Amygdala (tissue), 56 donors: ENCODE measurements at places on chromosomes 2 and 18.

DNA sequence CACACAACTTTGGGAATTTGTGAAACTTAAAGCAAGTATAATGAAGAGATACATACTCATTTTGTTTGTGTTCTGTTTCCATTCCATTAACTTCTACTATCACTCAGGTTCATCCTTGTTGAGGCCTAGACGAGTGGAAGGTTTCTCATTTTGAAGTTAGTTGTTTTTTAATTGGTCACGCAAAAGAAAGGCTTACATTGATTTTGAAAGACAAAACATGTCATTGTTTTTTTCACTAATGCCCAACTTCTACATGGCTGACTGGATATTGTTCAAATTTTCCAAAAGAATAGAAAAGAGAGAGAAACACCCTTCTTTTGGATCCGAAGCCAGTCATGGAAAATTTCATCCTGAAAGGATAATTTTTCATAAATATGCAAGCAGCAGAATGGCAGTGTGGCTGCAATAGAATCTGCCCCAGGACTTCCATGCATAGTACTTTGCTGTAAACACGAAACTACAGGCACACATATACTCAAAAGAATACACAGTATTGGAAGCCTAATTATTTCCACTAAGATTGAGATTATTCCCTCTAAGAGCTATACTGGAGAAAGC is 27.4 kb downstream of the PRKCE start:
- DNase-seq: no peak

DNA sequence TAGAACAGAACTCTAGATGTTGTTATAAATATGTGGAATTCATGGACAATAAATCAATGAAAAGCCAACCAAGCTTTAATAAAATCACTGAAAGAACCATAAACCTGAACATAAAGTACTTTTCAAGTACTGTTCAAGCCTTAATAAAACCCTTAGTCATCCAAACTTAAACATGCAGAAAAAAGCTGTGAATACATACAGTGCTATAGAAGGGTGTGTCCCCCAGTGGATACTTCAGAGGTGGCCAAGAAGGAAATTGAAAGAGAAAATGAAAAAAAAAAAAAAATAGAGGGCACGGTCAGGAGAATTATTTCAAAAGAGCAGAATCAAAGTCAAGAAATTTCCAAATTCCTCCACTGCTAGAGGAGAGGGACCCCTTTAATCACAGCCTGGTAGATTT is 141.1 kb downstream of the SP100 start:
- DNase-seq: no peak

DNA sequence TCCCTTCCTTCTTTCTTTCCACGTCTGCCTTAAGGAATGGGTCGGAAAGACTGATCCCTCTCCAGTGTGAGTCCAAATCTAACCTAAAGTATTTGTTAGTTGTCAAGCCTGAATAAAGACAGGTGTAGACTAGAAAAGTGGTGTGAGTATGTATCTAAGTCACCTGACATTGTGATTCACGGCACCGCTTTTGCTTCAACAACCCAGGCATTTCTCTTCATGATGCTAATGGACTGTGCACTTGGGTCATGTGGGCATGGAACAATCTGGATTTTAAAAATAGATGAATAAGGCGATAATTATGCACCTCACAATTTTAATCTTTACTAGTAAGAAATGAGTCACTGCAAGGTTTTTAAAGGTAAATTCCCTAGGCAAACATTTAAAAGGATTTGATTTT is 107.5 kb downstream of the LIPG start:
- DNase-seq: no peak

DNA sequence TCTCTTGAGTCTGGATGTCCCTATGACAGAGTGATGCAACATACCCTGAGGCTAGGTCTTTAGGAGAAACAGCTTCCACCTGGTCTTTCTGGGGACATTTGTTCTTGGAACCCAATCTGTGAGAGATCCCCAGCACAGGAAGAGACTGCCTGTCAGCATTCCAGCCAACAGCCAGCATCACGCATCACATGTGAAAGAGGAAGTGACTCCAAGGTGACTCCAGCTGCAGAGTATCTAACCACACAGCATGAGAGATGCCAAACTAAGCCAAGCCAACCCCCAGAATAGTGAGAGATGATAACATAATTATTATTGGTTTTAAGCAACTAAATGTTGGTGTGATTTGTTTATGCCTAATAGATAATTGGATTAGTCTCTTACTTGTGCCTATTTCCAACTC is 35.7 kb downstream of the C18orf63 start:
- DNase-seq: no peak

- DNase-seq: no peak
These were observed 42.1 kb upstream of the RFX8 start for GRCh38 chr2:101516823-101517690.

DNA sequence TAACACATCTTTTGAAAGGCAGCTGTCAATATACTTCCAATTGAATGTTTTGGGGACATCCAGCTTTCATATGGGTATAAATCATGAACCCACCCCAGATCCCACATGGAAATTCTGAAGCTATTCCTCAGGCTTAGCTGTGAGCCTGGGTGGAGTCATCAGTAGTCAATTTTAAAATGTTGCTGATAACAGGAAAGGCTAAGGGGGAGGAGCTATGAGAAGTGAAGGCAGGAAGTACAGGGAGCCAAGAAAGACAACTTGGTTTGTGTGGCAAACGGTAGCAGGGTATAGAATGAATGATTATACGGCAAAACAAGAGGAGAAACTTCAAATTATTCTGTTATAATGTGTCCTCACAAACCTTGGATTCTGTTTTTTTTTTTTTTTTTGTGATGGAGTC is 108.6 kb downstream of the QPCT start:
- no peak for DNase-seq

DNA sequence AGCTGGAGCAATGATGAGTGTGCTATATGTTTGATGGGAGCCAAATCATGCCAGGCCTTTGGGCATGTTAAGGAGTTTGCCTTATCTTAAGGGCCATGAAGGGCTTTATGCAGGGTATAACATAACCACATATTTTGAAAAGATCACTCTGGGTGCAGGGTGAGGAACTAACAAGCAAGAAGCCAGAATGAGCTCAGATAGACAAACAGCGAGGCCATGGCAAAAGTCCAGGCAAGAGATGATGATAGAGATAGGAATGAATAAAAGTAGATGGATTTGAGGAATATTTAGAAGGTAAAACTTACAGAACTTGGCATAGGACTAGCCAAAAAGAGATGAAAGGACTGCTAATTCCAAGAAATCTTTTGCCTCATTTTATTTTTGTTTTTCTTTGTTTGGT is 6.7 kb downstream of the GALNT3 start:
- no peak for DNase-seq

DNA sequence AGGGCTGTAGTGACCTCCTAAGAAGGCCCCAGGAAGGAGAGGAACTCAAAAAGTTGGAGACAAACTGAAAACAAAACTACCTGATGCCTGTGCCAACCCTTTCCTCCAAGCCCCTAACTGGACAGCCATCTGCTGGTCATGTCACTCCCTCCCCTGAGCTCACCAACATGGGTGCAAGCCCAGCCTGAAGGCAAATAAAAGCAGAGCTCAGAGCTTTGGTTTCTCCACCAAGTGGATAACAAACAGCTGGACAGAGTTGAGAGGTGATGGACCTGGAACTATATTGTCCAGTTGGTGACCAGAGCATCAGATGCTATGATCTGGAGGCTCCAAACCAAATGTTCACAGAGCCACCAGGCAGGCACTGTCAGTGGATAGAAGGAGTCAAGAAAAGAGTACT is 34.6 kb upstream of the MAL start:
- DNase-seq: no peak
